Suppressor macrophage (primary cell): ENCODE measurements at places on chromosomes 11 and 22.

GRCh38 chr11:133070021-133070713 lies 462.1 kb downstream of the OPCML start:
- no peak for DNase-seq

GRCh38 chr11:115693002-115693401 lies 188.8 kb upstream of the CADM1 start:
- no peak for DNase-seq

DNA sequence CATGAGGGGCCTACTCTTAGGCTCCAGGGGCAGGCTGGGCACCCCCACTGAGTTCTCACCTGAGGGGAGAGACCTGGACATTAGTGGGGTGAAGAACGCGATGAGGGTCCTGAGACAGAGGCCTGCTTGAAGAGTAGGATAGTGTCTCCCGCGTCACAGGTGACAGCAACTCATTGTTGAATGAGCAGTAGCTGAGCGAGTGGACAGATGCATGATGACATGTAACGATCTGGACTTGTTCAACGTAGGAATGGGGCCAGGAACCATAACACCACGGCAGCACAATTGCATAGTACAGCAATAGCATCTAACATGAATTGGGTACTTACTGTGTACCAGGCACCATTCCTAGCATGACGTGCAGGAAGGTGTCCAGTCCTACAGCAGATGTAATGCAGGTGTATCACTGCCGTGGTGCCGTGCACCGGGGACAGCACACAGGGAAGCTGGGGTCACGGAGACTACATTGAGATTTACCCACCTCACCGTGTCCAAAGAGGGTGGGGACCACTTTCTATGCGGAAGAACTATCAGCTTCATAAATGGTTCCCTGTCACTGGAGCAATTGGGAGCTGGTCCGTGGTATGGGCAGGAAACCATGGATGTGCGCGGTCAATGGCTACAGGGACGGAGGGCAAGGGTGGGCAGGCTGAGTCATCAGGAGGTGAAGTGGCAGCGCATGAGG lies 1019.1 kb downstream of the TBC1D22A start:
- no peak for DNase-seq

- no peak for DNase-seq
These were observed 33.9 kb upstream of the RASSF10 start for GRCh38 chr11:12975195-12975594.

GRCh38 chr11:92804388-92804966 lies 165.0 kb upstream of the MTNR1B start:
- DNase-seq: no peak

- no peak for DNase-seq
These were observed 15.9 kb downstream of the ADAMTS15 start for GRCh38 chr11:130464291-130464812.

GRCh38 chr11:61505106-61505505 lies 3.4 kb upstream of the LRRC10B start:
- no peak for DNase-seq

GRCh38 chr11:116879800-116880625 lies 42.6 kb upstream of the APOA1 start:
- peak; percentile 84 for DNase-seq

GRCh38 chr11:79667380-79667779 lies 226.6 kb upstream of the TENM4 start:
- DNase-seq: no peak

DNA sequence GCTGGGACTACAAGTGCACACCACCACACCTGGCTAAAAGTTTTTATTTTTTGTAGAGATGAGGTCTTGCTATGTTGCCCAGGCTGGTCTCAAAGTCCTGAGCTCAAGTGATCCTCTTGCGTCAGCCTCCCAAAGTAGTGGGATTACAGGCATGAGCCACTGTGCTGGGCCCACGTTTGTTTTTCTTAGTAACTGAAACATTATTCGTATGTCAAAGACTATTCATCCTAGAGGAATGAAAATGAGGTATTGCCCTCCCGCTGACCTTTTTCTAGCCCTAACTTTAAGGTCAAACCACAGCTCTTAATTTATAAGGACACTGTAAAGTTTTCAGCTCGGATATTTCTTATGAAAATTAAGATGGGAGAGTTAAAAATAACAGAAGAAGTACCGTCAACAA lies 33.2 kb upstream of the PAX6 start:
- DNase-seq: no peak

- no peak for DNase-seq
These were observed 113.0 kb downstream of the ME3 start for GRCh38 chr11:86559311-86559945.

DNA sequence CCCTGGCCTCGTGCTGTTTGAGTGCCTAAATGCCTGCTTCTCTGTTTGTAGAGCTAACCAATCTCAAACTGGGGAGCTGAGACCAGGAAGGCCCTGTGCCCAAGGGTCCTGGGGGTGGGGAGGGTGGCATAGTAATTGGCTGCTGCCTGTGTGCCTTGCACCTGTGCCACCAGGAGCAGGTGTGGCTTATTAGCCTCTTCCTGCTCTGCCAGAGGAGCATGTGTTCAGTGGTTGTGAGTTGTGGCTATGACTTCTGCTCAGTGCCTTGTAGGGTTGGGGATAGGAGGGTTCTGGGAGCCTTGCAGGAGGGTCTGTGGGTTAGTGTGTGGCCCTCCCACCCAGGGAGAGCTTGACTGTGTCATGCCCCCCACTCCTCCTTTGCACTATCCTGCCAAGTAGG lies 109.2 kb downstream of the ZBTB16 start:
- DNase-seq: no peak

DNA sequence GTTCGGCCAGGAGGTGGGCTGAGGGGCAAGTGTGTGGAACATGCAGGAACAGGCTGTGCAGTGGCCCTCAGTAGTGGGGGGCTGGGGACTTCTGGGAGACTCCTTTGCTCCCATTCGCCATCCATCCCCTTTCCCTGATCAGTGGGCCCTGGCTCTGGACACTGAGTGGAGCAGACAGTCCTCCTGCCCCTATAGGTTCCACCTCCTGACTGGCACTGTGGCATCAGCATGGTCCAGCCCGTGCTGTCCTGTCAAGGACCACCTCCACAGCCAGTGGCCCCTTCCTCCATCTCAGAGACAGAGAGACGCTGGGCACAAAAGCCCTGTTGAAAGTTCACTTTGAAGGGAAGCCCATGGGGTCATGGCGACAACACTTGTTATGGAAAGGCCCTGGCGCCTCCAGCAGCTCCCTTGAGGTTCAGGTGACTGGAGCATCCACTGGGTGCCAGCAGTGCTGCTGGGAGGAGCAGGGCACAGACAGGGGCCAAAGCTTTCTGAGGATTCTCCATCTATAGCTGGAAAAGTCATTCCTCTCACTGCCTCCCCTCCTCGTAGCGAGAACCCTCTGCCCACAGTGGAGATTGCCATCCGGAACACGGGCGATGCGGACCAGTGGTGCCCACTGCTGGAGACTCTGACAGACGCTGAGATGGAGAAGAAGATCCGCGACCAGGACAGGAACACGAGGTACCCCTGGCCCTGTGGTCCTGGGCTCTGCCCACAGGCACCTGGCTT lies 5.6 kb downstream of the DERL3 start:
- no peak for DNase-seq

DNA sequence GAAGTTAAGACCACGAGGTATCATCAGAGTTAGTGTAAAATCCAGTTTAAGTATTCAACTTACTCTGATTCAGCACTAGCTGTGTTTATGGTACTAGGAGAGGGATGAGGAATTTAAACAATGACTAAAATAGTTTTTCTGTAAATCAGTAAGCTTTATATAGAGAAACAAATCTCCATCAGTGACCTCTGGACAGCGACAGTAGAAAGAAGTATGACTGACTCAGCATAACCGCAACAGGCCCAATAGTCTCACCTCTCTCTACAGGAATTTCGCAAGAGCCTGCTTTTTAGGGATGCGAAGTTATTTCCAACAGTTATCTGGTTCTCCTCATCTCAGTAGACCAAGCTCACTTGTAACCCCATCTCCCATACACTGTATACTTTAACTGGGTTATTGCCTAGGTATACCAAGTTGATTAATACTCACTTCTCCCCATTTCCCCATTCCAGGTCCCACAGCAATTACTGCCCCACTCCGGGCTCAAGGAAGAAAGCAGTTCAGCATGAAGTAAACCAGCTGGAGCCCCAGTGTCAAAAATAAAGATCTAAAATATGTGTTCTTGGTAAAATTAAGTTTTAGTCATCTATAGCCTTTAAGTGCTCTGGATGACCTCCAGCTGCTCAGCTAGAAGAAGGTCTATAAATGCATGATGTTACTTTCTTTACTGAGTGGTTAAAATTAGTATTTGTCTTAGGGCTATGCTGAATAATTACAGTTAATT lies 770.6 kb upstream of the CCDC90B start:
- DNase-seq: no peak

DNA sequence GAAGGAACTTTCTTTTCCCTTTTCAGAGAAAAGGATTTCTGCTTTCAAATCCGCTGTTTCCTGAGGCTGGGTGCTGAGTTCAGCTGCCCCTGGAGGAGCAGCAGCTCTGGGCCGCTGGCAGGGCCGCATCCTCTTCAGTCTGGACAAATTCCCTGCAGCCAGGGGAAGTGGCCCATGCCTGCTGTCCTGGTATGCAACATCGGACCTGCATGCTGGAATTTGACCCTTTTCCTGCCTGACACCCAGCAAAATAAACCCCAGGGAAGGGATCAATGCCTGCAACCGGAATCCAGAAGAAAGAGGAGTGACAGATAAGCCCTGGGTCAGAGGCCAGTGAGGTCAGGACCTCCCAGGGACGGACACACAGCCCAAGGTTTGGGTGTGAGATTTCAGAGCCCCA lies 54.1 kb upstream of the LINC01488 start:
- peak; percentile 59 for DNase-seq

- no peak for DNase-seq
These were observed 41.9 kb downstream of the MORC2 start for GRCh38 chr22:30926706-30927105.

DNA sequence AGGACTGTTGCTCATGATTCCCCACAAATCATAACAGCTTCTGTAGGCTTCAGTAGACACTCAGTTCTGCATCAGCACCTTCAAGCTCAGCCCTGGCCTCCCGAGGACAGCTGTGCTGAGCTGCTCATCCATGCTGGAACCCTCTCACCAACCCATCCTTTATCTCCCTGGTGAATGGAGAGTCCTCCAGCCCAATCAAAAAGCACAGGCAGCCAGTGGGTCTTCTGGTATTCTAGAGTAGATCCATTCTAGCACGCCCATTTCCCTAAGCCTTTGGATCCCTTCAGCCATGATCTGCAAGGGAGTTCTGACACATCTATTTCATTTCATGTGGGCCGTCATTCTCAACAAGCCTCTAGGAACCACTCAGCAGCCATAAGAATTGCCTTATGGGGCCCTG lies 44.6 kb upstream of the SPATA19 start:
- no peak for DNase-seq

- no peak for DNase-seq
These were observed 26.8 kb upstream of the MGAT3 start for GRCh38 chr22:39429916-39430575.

DNA sequence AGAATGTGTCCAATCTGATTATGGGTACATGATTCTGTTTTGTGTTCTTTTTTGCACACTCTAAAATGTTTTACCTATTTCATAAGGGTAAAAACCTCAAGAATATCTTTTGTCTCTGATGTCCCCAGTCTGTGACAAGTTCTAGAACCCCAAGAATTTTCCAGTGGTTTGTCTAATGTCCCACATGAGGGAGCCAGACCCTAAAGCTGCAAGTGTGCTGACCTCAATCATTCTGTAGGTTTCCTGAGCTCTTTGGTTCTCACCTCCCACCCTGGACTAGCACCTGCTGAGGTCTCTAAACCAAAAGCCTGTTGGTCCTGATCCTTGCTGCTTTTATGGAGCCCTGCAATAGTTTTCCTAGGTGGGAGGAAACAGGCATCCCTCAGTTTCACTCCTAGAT lies 149.8 kb upstream of the MPPED2 start:
- no peak for DNase-seq

- DNase-seq: peak; percentile 51
These were observed 1.1 kb upstream of the SAA1 start for GRCh38 chr11:18264677-18265555.
